Hepatocyte (in vitro differentiated cells): ENCODE measurements at places on chromosomes 16 and 17.

GRCh38 chr16:85245307-85246172 is 133.3 kb upstream of the CIBAR2 start:
- peak; percentile 85 for DNase-seq

- no peak for DNase-seq
Measured at GRCh38 chr17:3847165-3847670, 1.2 kb upstream of the NCBP3 start.

GRCh38 chr16:77610496-77610895 is 111.8 kb upstream of the NUDT7 start:
- DNase-seq = no peak

DNA sequence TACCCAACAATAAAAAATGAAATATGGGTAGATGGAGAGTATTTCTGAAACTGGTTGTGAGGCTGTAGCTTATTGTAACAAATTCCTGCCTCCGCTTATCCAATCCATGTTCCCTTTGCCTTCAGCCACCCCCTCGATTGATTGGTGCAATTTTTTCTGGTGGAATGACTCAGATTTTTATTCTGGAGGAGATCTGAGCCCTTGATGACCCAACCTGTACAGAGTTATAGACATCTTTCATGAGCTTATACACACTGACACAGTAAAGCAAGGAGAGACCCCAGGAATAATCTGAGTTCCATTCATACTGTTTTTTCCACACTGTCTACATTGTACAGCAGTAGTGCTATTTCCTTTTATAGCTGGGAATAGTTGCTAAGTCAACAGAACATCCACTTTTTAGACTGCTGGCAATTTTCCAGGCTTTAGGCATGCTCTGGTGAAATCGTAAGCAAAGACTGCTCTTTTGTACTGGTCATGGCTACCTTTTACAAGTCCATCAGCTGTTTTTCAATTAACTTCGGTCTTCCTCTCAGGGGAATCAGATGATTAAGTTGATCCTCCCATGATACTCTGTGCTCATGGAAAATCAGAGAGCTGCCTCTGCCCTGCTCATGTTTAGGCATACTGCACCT is 30.1 kb downstream of the CCL4 start:
- DNase-seq = peak; percentile 85

DNA sequence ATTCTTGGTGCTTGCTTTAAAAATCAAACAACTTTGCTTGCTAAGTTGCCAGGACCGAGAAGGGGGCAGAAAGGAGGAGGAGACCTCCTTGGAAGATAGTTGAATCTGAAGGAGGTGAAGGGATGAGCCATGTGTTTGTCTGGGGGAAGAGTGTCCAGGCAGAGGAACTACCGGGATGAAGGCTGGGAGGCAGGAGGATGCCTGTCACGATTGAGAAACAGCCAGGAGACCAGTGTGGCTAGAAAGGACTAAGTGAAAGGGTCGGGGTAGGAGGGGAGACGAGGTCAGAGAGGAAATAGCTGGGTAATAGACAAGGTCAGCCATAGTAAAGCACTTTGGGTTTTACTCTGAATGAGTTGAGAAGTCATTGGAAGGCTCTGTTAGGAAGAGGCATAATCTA is 38.9 kb upstream of the CSNK2A2 start:
- no peak for DNase-seq

GRCh38 chr16:53787423-53787822 is 83.5 kb downstream of the FTO start:
- DNase-seq = no peak

GRCh38 chr17:75260641-75261335 is 618 bp downstream of the GGA3 start:
- no peak for DNase-seq

DNA sequence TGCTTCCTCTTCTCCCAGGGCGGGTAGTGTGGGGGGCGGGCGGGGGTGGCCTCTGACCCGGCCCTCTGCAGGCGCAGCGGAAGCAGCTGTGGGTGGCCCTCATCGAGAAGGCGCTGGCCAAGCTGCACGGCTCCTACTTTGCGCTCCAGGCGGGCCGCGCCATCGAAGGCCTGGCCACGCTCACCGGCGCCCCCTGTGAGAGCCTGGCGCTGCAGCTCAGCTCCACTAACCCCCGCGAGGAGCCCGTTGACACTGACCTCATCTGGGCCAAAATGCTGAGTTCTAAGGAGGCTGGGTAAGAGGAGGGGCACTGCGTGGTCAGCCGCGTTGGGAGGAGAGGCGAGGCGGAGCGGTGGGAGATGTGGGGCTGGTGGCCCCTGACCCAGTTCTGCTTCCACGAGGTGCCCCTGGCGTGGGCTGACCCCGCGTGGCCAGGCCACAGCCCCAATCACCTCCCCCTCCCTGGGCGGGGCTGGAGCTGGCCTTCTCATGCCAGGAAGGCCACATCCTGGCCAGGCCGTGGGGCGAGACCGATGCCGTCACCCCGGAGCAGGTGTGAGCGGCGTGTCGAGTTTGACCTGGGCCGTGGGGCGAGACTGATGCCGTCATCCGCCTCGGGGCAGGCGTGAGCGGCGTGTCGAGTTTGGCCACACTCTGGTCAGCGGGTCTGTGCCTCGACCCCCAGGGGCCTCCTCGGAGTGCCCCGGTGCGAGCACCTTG is 10.5 kb upstream of the PRR35 start:
- no peak for DNase-seq

- no peak for DNase-seq
Measured at GRCh38 chr16:66205287-66206231, 160.9 kb upstream of the CDH5 start.

DNA sequence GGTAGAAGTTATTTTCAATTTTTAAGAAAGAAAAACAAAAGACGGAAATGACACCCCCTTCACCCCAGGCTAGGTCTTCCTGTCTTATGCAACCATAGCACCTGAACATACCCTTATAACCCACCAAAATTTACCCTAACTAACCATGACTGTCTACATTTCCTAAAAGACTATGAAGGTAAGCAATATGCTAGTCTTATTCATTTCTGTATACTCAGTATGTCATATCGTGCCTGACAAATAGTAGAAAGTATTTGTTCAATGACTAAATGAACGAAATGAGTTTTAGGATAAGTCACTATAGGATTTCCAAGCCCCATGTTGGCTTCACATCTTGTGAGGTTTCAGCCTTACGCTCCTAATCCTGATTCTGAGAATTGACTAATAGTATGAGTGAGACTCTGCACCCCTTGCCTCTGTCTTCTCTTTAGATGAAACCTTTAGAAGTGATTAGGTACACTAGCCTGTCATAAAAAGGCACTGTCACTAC is 6.5 kb downstream of the ADAT1 start:
- no peak for DNase-seq

GRCh38 chr17:50593321-50593720 is 32.8 kb downstream of the CACNA1G start:
- peak; percentile 77 for DNase-seq

DNA sequence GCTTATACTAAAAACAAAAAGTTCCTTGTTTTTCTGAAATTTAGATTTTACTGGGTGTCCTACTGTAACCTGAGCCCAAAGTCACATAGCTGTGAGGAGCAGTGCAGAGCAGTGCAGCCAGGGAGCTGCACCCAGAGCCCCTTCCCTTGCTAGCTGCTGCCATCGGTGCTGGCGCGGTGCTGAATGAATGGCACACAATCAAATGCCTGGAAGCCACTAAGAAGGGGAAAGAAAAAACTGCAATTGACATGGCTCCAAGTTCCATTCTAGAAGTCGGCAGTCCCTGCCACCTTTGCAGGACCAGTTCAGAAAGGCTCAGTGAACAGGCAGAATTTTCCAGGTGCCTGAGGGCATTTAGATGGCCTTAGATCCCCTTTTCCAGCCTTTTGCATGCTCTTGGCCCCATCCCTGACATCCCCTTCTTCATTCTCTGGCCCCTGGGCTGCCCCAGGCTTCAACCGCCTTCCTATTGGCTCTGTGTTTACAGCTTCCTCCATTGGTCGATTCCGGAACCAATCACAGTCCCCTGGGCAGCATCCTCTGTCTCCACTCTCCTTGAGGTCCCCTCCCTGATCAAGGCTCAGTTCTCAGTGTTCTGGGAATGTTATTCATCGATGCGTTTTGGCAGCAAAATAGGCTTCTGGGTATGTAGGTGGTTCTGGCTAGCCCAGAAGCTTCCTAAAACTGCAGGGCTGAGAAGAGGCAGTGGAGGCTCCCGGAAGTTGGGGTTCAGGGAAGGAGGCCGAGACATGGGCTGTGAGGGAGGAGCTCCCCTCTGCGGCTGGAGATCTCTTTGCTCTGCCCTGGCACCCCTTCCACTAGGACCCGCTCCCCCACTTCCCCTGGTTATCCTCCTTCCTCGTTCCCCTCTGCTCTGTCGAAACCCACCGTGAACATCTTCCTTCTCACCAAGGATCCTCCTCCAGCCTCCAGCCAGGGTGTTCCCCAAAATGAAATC is 37.9 kb downstream of the ATP2C2 start:
- no peak for DNase-seq

GRCh38 chr16:55811811-55812210 is 21.1 kb downstream of the CES1 start:
- no peak for DNase-seq
